ENCODE measurements at places on chromosomes 2 and 18. TPM values are rescaled to one million over a fixed set of nuclear protein-coding genes. Genes with fewer than 3 reads are reported as not detected.

The RNU2-63P gene
- total RNA-seq: 66.2 TPM

The NYAP2 gene
- total RNA-seq: not detected

The TXNDC2 gene
- total RNA-seq: under 0.01 TPM

The RALB gene
- 239 TPM for total RNA-seq

The VIL1 gene
- total RNA-seq: not detected

The ANO7 gene
- total RNA-seq: 0.59 TPM

The UGT1A3 gene
- not detected for total RNA-seq

The TUBA4B gene
- total RNA-seq: not detected

The PTPN2 gene
- total RNA-seq: 17.5 TPM

The NPAS2 gene
- 9.8 TPM for total RNA-seq

The HOXD12 gene
- total RNA-seq: not detected

Data from pulmonary artery endothelial cell (primary cell).